M059J (cell line): ENCODE measurements at places on chromosomes 16 and 17. TPM values are rescaled to one million over a fixed set of nuclear protein-coding genes. Genes with fewer than 3 reads are reported as not detected.

- DNase-seq: no peak
Observed at GRCh38 chr16:87954826-87955225, 3.6 kb downstream of the BANP start.

- DNase-seq: no peak
Observed at GRCh38 chr16:22322021-22322471, 24.8 kb downstream of the POLR3E start.

DNA sequence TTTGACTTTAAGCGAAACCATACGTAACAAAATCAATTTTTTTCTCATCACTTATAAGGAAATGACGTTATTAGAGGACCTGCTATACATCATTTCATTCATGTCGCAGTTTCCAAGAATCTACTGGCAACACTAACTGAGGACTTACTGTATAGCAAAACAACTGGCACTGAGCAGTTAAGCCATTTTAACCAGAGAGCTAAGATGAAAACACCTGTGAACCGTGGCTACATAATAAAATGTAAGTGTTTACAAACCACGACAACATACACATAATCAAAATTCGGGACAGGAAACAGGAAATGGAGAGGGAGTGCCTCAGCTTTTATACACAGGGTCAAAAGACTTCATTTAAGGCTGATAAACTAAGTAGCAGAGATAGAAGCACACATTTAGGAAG is 29.5 kb downstream of the METTL16 start:
- DNase-seq: no peak

GRCh38 chr17:44543213-44543904 is 13.9 kb upstream of the FZD2 start:
- peak; percentile 99 for DNase-seq

GRCh38 chr17:17981330-17981729 is 8.7 kb downstream of the DRC3 start:
- DNase-seq: no peak

DNA sequence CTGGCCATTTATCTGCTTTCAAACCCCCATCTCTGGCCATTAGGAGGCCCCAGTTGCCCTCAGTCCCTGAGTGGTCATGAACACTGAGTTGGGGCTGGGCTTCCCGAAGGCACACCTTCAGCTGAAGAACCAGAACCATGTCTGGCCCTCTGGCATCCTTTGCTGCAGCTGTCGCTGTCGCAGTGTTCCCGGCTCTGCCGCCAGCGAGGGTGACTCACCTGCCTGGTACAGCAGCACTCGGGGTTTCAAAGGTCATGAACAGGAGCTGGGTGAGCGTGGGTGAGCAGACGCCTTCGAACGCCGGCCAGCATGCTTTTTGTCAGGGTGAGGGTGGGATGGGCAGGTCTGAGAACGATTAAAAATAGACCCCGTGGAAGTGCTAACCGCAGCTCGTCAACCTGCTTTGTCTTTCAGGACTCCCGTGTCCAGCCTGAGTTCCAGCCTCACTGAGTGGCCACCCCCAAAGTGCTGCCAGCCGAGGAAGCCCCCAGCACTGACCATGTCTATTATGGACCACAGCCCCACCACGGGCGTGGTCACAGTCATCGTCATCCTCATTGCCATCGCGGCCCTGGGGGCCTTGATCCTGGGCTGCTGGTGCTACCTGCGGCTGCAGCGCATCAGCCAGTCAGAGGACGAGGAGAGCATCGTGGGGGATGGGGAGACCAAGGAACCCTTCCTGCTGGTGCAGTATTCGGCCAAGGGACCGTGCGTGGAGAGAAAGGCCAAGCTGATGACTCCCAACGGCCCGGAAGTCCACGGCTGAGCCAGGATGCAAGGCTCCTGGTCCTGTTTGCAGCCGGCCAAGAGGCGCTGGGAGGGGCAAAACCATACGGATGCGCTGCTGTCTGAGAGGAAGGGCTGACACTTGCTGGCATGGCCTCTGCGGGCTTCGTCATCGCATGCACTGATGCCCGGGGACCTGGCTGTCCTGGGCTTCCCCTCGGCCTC is 7.6 kb downstream of the SNN start:
- DNase-seq: peak; percentile 38

- DNase-seq: no peak
Observed at GRCh38 chr16:11038777-11039176, 94.4 kb downstream of the CLEC16A start.

DNA sequence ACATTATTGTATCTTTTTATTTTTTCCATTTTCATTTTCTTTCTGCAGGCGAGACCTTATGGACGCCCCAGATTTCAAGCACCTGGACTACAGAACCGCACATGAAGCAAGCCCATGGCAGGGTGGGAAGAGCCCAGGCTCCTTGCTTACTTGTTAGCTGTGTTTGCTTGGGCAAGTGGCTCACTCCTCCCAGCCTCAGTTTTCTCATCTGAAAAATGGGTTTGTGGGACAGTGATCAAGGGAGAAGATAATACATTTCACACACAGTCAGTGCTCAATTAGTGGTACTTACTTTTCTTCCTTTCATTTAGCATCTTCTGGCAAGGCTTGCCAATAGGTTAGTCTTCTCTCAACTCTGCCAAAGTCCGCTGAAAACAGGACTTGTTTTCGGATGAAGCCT is 117.5 kb downstream of the IRX3 start:
- DNase-seq: no peak

- DNase-seq: peak; percentile 37
Observed at GRCh38 chr16:2370721-2371120, 30.2 kb upstream of the ABCA3 start.

GRCh38 chr17:50688245-50688644 is 19.5 kb downstream of the ANKRD40 start:
- no peak for DNase-seq

- DNase-seq: no peak
Observed at GRCh38 chr16:67931712-67932461, at the start of gene CTRL. Gene CTRL (minus strand): TSS chr16:67931862. CDS start chr16:67931852, 10 bp downstream.

DNA sequence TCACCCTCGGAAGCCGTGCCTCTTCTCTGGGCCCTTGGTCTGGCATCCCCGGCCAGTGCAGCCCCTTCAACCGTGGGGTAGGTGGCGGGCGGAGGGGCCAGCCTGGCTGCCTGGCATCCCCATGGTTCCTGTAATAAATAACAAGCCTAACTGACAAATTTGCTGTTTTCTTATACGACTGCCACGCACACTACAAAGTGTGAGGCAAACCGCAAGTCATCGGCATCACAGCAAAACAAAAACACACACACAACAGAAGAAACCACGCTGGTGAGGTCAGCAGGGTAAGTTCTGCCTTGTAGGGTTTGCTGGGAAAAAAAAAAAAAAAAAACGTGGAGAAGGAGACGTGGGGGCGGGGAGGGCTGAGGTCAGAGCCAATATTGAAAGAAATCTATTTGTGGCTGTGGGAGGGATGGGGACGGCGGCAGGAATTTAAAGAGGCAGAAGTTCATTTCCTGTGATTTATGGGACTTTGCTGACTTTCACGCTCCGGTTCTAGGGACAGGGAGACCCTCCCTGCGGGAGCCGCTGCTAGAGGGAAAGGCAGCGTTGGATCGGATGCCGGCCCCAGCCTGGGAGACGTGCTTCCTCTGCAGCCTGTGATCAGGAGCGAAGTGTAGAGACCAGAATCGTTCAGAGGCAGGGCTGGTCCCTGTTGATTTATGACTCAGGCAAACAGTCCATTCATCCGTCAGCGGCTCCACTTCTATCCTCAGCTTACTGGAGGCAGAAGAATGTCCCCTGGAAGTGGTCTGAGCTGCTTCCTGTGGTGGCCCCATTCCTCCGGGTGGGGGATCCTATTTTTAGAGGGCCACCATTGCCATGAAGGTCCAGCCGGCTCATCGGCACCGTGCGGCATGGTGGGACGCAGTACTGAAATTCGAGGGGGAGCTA is 162.8 kb downstream of the FOXL1 start:
- DNase-seq: peak; percentile 93

- DNase-seq: peak; percentile 72
Observed at GRCh38 chr17:72336026-72336803, 215.4 kb downstream of the SOX9 start.

- peak; percentile 17 for DNase-seq
Observed at GRCh38 chr17:42917236-42917603, 16.6 kb downstream of the G6PC1 start.

GRCh38 chr16:53457670-53458069 is 23.4 kb downstream of the RBL2 start:
- peak; percentile 13 for DNase-seq

DNA sequence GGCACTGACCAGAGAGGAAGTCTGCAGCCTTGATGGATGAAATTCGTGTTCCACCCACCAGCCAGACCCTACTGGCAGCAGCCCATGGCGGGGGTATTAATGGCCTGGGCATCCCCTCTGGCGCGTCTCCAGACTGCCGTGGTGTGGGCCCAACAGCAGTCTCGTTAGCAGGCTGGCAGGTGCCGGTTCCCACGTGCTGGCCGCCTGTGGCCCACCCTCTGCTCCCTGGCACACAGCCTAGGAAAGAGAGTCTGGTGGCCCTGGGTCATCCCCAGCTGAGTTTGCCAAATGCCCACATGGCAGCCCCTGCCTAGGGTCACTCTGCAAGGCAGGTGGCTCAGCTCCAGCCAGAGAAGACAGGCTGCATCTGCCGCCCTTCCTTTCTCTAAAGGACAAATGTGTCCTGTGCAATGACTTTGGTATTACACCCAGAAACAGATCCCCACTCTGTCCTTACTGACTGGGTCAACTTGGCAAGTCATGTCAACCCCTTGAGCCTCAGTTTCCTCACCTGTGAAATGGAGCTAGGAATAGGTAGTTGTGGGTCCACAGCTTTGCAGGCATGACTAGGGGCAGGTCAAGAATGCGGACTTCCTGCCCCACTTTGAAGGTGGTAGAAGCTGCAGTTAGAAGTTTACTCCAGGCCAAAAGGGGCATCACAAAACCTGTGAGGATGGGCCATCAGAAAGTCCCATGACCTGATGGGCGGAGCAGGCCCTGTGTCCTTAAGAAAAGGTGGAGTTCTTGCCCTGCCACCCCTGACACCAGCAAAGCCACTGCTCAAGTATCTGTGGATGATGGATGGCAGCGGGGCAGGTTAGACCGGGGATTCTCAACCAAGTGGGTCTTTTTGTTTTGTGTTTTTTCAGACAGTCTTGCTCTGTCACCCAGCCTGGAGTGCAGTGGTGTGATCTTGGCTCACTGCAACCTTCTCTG is 76.6 kb downstream of the ABCC6 start:
- no peak for DNase-seq

DNA sequence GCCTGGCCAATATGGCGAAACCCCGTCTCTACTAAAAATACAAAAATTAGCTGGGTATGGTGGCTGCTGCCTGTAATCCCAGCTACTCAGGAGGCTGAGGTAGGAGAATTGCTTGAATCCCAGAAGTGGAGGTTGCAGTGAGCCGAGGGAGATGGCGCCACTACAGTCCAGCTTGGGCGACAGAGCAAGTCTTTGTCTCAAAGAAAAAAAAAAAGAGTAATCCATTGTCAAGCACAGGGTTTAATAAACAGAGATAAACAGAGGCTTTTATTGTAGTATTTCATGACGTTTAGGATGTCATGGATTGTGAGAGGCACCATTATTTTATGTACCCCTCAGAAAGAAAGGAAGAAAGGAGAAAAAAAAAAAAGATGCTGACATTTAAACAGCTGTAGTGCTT is 75.2 kb upstream of the RNU2-1 start:
- DNase-seq: no peak

GRCh38 chr16:55562936-55563335 is 3.5 kb upstream of the CAPNS2 start:
- DNase-seq: no peak

- no peak for DNase-seq
Observed at GRCh38 chr17:74153821-74154430, 49.6 kb upstream of the RPL38 start.

GRCh38 chr17:65156185-65156834 is 19.1 kb downstream of the RGS9 start:
- no peak for DNase-seq

- no peak for DNase-seq
Observed at GRCh38 chr17:57487573-57487972, 231.2 kb downstream of the MSI2 start.

GRCh38 chr17:75489511-75489955 is 25.8 kb downstream of the CASKIN2 start:
- no peak for DNase-seq

DNA sequence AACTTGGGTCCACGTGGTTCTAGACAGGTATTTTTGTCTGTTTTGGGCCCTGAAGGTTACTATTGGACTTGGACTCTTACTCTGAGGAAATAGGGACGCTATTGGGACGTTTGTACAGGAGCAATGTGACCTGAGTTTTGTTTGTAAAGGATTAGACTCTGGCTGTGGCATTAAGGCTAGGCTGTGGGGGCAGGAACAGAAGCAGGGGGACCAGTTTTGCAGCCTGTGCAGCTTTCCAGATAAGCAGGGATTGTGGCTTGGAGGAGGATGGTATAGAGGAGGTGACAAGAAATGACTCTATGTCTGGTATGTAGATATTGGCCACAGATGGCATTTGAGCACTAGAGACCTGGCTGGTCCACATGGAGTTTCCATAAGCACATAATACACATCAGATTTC is 12.8 kb downstream of the NOD2 start:
- DNase-seq: no peak

DNA sequence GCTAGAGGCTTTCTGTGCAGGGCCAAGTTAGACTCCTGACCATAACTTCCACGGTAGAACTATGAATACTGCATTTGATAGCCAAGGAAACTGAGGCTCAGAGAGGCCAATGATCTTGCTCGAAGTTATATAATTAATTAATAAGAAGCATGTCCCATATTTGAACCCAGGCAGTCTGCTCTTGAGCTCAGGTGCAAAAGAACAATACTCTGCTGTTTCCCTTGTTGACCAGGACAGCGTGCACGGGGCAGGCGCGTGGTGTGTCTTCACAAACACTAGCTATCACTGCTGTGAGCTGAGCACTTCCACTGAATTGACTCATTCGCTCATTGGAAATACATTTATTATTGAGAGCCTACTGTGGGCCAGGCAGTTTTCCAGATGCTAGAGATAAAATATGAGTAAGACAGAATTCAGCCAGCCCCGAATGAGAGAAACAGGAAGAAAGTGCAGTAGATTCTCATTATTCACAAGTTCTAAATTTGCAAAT is 1.6 kb downstream of the CHD9 start:
- peak; percentile 55 for DNase-seq

Gene ZPBP2
- total RNA-seq: not detected in 2 replicates

Gene ULK2
- total RNA-seq: 2.5 and 10.0 TPM in 2 replicates

Gene P2RX1
- not detected in 2 replicates for total RNA-seq

Gene KRT34
- total RNA-seq: 6.7 and 7.6 TPM in 2 replicates

Gene RIPOR1
- total RNA-seq: 16.6 and 34.4 TPM in 2 replicates

Gene CACNG5
- not detected in 2 replicates for total RNA-seq

Gene COPZ2
- total RNA-seq: 27.3 and 40.7 TPM in 2 replicates

Gene NLRC3
- total RNA-seq: not detected in 2 replicates

Gene FZD2
- total RNA-seq: 22.4 and 41.3 TPM in 2 replicates

Gene C1QL1
- total RNA-seq: 14.7 and 21.4 TPM in 2 replicates

Gene SPN
- total RNA-seq: 1.1 and 1.8 TPM in 2 replicates

Gene MPO
- total RNA-seq: not detected in 2 replicates

Gene FOXJ1
- not detected in 2 replicates for total RNA-seq
